Keratinocyte (primary cell): ENCODE measurements at places on chromosomes 1 and 21.
A peak's percentile ranks its signal among the peaks of the same experiment; 100 is the strongest.

DNA sequence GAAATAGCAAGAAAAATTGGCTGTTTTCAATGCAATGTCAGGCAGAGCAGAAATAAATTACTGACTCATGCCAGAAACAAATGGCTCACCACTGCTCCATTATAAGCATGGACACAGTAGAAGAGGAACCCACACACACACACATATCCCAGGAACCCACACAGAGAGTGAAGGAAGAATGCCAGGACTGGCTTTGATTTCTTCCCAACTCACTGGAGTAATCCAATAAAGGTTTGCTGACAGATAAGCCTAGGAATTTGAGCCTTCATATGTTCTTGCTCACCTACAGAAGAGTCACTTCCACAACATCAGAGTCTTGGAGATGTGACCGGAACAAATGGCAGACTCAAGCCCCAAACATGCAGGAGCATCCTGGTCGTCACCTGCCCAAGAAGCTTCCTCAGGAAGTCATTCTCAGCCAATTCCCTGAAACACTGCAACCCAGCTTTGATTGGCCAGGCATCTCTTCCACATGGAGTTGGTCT lies 2.2 kb downstream of the SH3BP5L start:
- DNase-seq: no peak

DNA sequence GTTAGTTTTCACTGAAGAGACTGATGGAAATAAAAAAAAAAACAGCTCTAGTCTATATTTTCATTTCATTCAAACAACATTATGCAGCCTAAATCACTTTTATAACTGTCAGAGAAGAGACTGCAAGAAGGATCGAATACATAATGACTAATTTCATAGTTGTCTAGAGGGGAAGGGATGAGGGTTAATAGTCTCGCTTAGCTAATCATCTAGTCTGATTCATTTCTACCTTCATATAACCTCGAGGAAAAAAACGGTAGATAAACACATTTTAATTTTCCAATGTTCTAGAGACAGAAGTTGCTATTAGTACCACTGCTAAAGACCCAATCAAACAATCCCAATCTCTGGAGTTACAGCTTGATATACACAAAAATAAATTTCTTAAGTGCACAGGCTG lies 3.5 kb downstream of the FUBP1 start:
- DNase-seq: no peak

DNA sequence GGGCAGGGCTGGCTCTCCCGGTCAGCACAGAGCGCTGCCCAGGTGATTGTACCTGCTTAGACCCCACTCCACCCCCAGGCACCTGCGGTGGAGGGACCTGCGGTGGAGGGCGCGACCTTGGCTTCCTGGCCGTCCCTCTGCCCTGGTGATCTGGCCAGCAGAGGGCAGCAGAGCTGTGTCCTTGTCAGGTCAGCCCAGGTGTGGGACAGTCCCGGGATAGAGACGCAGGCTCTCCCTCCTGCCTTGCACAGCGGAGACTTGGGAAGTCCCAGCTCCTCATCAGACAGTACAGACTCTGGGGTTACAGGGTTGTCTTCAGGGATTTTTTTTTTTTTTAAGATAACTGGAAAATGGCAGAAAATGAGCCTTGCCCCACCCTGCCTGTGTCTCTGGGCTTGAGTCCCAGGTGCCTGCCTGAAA lies 10.0 kb downstream of the SLX9 start:
- DNase-seq: peak; percentile 44

- DNase-seq: no peak
Measured at GRCh38 chr1:100769906-100770646, 50.5 kb downstream of the VCAM1 start.

DNA sequence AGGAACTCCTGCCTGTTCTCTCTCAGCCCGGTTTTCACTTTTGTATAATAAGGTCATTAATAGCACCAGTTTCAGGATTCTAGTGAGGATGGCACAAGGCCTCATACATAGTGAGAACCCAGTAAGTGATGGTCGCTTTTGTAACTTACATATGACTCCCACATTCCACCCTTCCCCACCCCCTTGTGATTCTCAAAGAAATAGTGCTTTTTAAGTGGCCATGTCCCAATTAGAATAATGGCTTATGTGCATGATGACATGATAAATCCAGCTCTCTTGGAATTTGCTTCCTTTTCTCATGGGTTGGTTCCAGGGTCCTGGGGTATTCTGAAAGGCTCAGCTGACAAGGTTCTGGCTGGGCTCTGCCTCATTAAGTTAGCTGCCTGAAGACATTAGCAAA lies 189.9 kb downstream of the URB2 start:
- no peak for DNase-seq

DNA sequence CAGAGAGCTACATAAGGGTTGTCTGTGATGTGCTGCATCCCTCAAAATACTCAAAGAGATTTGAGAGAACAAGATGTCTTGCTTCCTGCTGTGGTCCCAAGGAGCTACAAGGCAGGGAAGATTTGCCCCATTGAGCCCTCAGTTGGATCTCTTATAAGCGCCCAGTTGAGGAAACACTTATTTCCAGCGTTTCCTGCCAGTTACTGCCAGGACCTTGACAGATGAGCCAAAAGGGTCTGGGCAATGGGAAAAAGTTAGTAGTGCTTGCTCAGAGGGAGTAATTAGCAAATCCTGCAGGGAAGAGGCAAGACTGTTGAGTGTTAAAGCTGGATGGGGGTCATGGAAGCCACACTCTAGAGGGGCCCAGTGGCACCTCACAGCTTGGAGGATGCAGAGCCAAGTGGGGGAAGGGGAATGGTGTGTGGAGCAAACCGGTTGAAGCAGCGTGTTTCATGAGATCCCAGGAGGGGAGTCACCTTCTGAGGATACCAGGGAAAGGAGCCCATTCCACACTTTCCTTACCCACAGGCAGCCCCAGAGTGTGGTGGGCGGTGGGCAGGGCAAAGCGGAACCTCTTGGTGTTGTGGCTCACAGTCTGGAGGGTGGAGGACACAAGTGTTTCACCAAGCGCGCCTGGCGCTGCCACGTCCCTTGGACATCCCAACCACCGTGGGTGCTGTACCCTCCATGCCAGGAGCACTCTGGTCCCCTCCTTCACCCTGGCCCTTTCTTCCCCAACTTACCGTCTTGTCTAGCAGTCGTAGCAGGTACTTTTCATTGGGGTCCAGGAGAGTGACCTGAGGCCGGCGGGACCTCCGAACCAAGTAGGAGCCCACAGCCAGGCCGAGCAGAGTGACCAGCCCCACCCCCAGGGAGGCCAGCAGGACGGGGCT lies 805 bp downstream of the CYB5R1 start:
- no peak for DNase-seq

DNA sequence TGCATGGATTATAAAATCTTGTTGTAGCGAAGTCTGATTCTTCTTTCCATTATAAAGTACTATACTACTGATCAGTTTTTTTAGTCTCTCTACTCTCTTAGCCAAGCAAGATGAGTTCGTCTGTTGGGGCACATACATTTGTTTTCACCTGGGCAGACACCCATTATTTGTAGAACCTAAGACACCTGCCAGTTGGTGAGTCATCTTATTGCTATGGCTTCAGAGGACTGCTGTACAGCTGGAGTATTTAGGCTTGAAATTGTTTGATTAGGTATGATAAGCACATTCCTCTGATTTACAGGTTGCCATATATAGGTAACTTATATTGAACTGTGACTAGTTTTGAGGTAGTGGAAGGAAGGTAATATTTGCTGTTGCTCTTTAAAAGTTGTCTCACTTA lies 17.2 kb downstream of the RBM15 start:
- DNase-seq: no peak

DNA sequence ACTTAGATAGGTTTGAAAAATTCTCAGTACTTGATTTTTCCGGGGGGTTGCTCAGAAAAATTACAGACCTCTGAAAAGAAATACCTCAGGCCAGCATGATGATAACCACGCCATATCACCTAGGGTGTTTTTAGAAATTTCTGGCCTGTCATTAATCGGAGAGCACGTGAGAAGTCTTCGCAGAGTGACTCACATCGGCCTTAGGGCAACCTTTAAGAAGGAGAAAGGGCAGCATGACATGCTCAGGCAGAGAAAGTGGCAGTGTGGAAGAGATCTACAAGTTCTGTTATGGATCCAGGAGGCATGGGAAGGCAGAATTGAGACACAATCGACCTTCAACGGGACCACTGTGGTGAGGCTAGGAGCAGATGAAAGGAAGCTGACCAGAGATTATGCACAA lies 506.3 kb downstream of the LMO4 start:
- DNase-seq: peak; percentile 19

GRCh38 chr1:162292422-162292849 lies 84.2 kb downstream of the SPATA46 start:
- DNase-seq: no peak

GRCh38 chr1:112496290-112496689 lies 12.5 kb upstream of the WNT2B start:
- DNase-seq: no peak

- DNase-seq: no peak
Measured at GRCh38 chr1:28147264-28148094, 29.0 kb downstream of the PTAFR start.

DNA sequence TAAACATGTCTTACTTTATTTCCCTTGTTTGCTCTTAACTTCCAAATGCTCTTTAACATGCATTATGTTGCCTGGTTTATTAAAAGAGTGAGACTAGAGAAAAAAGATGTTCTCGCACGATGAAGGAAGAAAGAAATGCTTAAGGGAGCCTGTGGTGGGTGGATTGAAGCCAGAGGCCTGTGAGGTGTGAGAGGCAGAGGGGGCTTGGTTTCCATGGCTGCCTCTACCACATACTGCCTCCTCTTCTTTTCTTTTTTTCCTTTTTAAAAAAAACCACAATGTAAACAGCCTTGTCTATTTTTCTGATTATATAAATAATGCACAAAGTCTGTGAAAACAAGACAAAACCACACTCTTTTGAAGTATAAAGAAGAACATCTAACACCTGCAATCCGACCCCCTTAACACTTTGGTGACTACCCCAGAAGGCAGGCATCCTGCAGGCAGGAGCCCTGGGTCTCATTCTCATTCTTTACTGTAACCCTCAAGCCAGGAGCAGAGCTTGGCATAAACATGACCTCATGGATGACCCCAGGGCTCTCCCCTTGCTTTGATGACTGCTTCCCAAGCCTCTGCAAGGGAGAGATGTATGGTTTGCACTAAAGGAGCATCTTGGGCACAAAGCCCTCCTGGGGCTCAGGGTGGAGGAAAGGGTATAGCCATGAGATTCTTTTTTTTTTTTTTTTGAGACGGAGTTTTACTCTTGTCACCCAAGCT lies 10.1 kb upstream of the PARP1 start:
- no peak for DNase-seq

DNA sequence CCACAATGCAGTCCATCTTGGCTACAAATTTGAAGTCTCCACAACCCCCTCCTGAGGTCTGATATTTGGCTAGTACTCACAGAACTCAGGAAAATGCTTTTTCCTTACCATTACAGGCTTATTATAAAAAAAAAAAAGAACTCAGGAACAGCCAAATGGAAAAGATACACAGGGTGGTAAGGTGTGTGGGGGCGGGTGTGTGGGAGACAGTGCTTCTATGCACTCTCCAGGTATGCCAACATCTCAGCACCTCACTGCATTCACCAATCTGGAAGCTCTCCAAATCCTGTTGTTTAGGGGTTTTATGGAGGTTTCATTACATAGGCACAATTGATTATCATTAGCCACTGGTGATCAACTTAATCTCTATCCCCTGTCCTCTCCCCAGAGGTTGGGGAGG lies 126.9 kb downstream of the FAF1 start:
- no peak for DNase-seq

GRCh38 chr1:244180256-244180655 lies 129.2 kb downstream of the ZBTB18 start:
- no peak for DNase-seq

GRCh38 chr1:119353836-119354235 lies 14.7 kb upstream of the HAO2 start:
- no peak for DNase-seq

GRCh38 chr1:98049370-98050135 lies 128.7 kb upstream of the DPYD start:
- no peak for DNase-seq

GRCh38 chr1:162329826-162330225 lies 46.8 kb downstream of the SPATA46 start:
- DNase-seq: no peak

DNA sequence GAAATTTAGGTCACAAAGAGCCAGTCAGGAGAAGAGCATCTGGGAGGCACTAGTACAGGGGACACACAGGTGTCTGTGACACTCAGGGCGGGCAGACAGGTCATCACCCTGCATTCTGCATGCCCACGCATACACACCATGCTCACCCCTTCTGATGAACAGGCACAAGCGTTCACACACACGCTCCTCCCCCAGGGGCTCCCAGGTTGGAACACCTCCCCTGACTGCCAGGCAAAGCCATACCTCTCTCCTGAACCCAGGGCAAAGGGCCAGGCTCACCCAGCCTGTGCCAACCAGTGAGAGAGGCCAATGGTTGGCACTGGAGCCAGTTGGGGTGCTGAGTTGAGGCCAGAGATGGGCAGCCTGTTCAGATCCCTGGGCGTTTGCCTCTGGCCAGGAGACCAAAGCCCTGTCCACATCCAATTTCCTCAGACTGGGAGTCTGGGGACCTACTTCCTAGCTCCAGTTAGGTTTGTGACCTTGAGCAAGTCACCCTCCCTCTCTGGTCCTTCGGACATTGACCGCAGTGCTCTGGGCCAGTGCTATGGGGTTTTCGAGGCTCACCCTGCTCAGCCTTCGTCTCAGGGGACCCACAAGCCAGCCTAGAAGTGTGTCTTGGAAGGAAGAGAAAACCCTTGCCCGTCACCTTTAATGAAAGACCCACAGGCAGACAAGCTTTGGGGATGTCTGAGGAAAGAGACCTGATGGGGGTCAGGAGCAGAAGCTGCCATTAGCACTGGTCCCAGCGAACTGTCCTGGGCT lies 5.8 kb upstream of the LAD1 start:
- no peak for DNase-seq

DNA sequence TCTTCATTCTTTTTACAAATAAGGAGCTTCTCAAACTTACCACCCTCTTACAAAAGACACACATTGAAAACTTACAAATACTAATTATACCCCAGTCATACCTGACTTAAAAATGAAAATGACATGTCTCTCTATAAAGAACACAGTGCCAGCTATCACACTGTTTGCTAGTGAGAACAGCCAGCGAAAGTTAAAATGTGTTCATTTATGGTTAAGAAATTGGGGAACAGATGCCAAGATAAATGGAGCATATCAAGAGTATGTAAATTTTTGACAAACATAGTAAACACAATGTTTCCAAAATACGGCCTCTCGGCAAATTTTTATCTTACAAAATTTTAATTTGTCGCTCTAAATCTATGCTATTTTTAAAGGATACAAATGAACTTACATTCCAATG lies 1422.9 kb downstream of the KCNT2 start:
- DNase-seq: no peak

GRCh38 chr1:5662744-5663126 lies 329.5 kb downstream of the NPHP4 start:
- no peak for DNase-seq

DNA sequence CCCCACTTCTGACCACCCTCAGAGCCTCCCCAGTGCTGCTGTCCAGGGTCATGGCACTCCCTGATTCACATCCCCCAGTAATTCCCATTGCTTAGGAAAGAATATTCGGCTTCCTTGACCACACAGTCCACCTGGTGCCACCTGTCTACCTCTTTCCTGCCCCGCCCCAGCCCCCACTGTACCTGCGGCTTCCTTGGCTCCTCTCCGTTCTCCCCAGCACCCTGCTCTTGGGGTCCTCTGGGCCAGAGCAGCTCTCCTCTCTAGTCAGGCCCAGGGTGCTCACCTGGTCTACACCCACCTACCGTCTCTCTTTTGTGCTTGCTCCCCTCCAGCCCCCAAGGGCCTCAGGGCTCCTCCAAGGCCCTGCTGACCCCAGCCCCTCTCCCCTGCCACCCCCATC lies 142.6 kb downstream of the PEX14 start:
- no peak for DNase-seq

GRCh38 chr1:19368964-19369363 lies 56.8 kb downstream of the SLC66A1 start:
- no peak for DNase-seq
